ENCODE measurements at places on chromosomes 12 and 14. TPM values are rescaled to one million over a fixed set of nuclear protein-coding genes. Genes with fewer than 3 reads are reported as not detected.

DNA sequence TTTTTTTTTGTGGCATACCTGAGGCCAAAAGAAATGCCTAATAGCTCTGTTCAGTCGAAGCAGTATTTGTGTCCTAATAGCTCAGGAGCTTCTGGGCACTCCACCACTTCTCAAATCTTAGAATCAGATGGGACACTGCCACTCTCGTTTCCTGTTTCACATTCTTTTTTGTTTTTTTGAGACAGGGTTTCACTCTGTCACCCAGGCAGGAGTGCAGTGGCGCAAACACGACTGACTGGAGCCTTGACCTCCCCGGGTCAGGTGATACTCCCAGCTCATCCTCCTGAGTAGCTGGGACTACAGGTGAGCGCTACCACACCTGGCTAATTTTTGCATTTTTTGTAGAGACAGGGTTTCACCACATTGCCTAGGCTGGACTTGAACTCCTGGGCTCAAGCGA lies 52.7 kb downstream of the SPPL3 start:
- no peak for DNase-seq

- no peak for DNase-seq
These were observed 614.3 kb upstream of the MDGA2 start for GRCh38 chr14:48289701-48290100.

DNA sequence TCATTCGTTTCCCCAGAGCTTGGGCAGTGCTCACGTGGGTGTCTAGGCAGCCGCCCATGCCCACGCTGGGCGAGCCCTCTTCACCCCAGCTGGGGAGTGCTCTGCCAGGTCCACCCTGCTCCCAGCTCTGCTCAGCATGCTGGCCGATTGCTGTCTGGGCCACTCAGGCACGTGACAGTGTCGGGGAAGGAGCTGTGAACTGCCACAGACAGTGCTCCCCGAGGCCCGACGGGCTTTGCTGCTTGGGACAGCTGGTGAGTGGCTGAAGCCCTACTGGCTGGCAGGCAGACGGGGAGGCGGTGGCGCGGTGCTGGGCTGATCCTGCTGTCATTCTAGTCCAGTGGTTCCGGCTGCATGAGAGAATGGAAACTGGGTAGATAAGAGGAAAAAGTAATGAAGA lies 15.8 kb downstream of the NOC4L start:
- DNase-seq: no peak

KRT73 gene
- total RNA-seq: not detected

PPP1R36 gene
- total RNA-seq: 0.66 TPM

DNA sequence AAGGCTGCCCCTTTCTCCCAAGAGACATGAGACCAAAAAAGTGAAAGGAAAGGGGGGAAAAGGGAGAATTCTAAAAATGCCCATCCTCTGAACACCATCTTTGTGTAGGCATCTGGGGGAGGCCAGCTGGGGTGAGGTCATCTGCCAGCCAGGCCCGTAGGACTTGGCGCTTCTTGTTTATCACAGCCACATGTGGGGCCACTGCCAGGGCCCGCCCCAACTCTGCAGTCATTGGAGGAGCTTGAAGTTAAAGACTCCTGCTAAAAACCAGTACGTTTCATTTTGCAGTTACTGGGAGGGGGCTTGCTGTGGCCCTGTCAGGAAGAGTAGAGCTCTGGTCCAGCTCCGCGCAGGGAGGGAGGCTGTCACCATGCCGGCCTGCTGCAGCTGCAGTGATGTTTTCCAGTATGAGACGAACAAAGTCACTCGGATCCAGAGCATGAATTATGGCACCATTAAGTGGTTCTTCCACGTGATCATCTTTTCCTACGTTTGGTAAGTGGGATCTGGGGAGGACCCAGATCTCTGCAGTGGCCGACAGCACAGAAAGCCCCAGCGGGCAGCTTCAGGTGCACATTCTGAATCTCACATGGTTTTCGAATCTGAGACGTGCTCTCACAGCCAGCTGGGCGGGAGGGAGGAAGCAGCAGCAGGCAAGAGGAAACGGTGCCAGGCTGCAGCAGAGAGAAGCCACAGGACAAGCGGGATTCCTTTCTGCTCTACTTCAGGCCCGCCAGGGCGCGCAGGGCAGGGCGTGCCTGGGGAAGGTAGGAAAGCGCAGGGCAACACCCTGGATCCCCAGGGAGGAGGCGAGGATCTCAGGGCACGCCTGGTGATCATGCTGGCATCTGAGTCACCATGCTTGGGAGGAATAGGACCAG lies at the start of gene P2RX7:
P2RX7 (plus strand) TSS at position 276 of the 881 bp plus-strand sequence; CDS start at position 371, 95 bp downstream.
- peak; percentile 89 for DNase-seq

CLEC7A gene
- not detected for total RNA-seq

RITA1 gene
- total RNA-seq: 26.1 TPM

- DNase-seq: peak; percentile 54
These were observed 223.4 kb upstream of the DIO2 start for GRCh38 chr14:80434574-80435321.

DNA sequence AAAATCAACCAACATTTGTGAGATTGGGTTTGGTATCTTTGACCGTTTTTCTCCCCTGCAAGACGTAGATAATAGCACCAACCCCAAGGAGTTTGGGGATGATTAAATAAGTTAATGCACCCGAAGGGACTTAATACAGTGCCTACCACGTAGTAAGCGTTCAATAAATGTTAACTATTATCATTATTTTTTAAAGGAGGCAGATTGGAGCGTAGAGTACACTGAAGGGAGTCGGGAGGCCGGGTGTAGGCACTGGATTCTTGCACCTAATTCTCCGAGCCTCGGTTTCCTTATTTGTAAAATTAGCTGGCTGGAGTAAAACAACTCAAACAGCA lies 367 bp upstream of the FRS2 start:
- DNase-seq: no peak

DNA sequence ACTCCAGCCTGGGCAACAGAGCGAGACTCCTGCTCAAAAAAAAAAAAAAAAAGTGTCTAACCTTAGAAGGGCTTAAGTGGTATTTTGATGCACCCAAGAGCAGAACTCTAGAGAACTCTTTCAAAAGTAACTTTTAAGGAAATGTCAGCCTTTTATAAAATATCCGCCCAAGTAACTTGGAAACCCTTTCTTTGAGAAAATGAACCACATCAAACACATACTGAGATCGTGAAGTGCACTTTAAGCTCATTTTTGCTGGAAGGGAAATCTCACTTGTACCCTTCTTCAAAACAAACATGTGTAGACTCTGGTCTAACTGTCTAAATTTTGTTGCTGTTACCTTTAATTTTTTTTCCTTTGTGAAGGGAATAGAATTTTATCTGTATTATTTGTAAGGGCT lies 5.5 kb downstream of the C12orf56 start:
- no peak for DNase-seq

DNA sequence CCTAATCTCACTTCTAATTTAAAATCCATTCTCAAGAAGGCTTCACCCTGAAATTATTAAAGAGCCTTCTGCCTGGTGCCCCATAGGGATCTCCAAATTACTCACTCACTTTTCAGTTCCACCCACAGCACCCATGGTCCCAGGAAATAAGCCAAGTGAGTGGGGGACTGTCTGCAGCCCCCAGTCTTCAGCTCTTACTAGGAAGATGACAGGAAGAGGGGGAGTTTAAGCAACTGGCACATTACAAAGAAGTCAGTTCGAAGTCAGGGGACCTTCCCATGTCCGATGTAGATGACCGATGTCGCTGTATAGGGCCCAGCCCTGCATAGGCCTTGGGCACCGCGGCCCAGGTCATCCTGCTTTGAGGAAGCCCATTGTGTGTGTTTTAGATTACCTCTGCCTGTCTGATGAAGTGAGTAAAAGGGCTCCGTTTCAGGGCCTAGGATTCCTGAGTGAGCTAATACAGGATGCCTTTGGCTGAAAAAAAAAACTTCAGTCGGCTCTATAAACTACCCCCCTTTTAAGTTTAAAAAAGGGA lies 1.9 kb downstream of the ACTN1 start:
- no peak for DNase-seq

REM2 gene
- 1.4 TPM for total RNA-seq

RARG gene
- total RNA-seq: 43.7 TPM

VPS37B gene
- total RNA-seq: 12.9 TPM

DNA sequence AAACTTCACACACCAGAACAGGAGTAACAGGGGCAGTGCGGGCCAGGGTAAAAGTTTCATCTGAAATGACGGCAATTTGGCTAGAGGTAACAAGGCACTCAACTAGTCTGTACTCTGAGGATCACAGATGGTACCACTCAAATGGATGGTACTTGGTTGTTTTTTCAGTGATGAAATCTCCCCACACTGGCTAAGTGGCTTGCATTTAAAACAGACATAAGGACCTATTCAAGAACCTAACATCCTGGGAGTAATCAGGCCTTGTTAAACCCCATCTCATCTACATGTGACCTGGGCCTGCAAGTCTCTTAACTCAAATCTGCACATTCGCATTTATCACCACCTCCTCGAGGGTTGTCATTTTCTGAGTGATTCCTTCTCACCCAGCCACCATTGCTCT lies 90.8 kb downstream of the PRKAB1 start:
- no peak for DNase-seq

DIP2B gene
- total RNA-seq: 21.6 TPM

PLD4 gene
- total RNA-seq: not detected

DNA sequence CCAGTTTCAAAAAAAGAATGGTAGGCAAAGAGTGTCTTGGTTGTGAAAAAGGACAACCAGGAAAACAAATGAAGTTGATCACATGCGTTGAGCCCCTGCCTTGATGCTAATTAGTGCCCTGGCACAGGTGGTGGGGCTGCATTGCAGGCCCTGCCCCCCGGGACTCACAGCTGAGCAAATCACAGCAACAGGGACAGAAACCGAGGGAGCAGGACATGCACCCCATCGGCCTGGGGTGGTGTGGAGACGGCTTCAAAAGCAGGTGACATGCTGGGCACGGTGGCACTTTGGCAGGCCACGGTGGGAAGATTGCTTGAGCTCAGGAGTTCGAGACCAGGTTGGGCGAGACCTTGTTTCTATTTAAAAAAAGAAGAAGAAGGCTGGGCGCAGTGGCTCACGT lies 1.1 kb upstream of the PAPLN start:
- no peak for DNase-seq

DCD gene
- total RNA-seq: not detected

DNA sequence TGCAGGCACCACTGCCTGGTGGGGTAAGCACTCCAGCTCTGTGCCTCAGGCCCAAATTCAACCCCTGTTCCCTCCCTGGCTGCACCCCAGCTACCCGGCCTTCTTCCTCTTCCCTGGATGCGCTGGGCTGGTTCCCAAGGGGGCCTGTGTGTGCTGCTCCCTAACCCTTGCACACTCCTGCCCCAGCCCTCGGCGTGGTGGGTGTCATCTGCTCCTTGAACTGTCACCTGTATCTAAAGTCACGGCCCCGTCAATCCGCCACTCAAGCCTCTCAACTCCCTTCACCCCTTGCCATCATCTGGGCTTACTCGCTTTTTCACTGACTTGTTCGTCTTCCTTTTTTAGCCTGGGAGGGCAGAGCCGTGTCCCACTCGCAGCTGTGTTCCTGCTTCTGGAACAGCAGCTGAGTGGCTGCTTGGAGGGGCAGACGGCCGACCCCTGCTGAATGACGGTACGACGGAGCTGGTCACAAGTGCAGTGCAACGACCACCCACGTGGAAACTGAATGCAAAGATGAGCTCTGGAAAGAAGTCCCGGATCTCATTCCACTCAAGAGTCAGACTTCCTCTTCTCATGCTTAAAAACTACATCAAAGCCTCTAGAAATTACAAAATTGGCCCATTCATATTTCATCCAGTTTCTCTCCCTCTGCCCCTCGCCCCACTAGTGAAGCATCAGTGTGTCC lies 138.9 kb downstream of the PIWIL1 start:
- DNase-seq: no peak

DNA sequence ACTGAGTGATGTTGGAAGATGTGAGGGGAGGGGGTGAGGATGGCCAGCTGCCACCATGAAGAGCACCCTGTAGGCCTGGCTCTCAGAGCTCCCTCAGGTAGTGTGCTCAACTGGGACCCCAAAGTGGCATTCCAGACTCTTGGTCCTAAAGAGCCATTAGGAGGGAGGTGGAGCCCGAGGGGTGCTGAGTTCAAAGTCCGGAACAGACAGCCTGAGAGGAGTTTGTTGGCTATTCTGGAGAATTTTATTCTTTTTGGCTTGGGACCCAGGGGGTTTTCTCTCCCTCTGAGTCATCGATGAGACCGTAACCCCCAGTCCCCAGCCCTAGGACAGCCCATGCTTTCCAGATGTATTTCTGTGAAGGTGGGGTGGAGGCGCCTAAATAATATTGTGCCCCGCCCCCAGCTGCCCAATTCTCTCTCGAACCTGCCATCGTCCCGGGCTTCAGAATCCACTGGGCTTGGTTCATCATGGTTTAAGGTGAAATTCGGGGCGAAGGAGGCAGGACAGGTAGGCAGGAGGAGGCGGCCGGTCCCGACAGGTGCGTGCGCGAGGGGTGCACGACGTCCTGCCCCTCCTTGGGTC lies 690 bp upstream of the RBP5 start:
- no peak for DNase-seq

DNA sequence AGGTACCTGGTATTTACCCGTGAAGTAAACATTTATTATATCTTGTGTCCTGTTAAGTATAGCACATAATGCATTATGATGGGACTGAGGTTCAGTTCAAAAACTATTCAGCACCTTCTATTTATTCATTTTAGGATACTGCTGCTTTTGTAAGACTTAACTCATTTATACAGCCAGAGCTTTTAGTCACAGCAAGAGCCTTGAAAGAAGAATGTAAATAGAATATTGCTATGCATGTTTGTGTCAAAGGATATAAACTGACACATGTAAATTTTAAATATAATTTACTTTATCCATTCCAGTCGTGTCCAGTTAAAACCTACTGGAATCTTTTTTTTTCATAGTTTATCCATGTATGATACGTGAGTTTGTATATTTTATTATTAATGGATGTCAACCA lies 168.8 kb downstream of the FUT8 start:
- no peak for DNase-seq

DNA sequence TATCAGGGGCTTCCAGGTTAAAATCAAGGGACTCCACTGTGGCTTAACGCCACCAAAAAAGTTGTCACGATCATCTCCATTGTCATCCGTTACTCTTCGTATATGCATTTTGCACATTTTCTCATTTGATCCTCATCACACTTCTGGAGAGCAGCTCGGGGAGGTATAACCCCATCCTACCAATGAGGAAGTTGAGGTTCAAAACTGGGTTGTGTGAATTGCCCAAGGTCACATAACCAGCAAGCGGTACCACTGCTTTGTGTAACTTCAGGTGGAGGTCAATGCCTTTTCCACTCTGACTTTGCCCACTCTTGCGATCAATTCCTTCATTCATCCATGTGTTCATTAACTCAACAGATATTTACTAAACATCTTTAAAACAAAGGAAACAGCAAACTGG lies 71.1 kb upstream of the CCND2 start:
- no peak for DNase-seq
